ENCODE measurements at places on chromosomes 7 and 10.

DNA sequence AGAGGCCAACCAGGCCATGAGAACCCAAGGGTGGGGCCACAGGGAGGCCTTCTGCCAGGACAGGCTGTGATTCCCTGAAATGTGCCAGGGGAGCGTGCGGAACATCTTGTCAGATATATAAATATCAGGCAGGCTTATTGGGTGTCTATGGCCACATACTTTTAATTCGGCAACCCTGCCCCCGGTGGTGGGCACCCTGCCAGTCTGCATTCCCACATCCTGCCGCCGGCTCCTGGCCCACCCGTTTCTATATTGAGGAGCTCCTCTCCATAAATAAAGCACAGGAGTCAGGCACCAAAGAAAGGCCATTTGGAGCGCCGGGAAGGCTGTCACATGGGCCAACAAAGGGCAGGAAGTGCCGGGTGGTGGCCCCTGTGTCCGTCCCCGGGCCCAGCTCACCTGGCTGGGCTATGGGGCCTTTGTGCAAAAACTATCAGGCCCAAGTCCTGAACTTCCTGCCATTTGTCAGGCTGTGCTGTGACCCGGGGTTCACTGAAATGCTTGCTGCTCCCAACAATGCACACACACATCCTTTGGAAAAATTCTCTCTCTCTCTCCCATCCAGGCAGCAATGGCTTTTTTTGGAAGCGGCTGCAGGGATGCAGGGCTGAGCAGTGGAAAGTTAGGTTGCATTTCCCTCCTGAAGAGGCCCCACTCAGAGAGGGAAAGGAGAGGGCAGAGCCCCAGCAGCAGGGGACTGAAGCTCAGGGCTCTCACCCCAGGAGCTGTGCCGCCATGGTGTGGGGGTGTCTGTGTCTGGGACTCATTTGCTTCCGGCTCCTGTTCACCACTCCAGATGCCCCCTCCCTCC is 25.0 kb upstream of the PODXL start:
- DNase-seq: no peak

DNA sequence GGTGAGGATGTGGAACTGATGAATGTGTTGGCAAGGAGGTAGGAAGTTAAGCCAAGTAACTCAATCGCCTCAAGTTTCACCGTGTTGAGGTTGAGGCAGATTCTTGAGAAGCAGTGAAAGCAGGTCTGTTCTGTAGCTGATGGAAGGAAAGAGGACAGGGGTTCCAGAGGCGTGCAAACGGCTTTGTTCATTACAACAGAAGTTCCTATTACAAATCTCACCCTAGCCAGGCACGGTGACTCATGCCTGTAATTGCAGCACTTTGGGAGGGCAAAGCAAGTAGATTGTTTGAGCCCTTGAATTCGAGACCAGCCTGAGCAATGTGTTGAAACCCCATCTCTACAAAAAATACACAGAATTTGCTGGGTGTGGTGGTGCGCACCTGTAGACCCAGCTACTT is 36.9 kb upstream of the PTF1A start:
- no peak for DNase-seq

GRCh38 chr10:28734938-28735759 is 57.8 kb downstream of the BAMBI start:
- DNase-seq: peak; percentile 81

GRCh38 chr10:131187274-131187673 is 124.2 kb downstream of the TCERG1L start:
- no peak for DNase-seq
